Iris pigment epithelial cell (primary cell): ENCODE measurements at places on chromosomes 2 and 18.
A peak's percentile ranks its signal among the peaks of the same experiment; 100 is the strongest.

DNA sequence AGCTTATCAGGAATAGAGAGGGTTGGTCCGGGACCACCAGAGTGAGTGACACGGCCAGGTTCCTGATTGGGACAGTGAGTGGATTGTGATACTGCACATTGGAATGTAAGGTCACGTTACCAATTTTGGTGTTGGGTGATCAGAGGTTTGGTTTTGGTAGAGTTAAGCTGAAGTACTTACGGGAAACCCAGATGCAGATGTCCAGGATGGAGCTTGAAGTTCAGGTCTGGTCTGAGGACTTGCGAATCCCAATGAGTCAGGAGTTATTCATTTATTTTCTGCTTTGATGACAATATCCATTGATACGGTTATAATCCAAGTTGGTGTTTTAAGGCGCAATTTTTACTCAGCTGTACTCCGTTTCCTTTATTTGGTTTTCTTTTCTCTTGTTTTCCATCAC, 273.6 kb downstream of the ALPK2 start:
- no peak for DNase-seq

DNA sequence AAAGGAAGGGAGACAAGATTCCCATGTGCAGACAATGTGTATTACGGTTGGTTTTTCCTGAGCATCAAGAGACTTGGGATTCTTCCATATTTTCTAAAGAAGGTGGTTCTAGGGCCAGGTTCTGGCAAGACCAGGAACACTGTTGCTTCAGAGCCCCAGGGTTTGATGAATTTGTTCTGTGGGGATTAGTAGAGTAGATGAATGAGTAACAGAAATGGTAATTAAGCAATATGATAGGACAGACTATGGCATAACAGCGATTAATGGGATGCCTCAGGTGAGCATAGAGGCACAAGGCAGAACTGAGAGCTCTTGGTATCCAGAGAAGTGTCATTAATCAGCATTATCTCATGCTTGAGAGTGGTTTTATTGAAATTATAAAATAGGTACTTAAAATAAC, 82.8 kb upstream of the PNPT1 start:
- DNase-seq: no peak

DNA sequence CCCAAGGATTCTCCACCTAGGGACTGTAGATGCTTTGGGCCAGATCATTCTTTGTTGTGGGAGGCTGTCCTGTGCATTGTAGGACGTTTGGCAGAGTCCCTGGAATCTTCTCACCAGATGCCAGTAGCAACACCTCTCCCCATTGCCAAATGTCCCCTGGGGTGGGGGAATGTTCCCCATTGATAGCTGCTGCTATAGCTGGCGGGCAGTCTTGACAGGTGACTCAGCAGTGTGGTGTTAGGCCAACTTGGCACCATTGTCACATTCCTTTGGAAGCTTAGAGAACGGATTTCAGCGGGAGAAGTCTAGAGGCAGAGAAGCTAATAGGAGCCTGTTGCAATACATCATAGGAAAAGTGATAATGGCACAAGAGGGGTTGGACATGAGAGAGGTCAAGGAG, 495.7 kb upstream of the SMIM21 start:
- peak; percentile 11 for DNase-seq

- DNase-seq: no peak
Measured at GRCh38 chr2:54599326-54599710, 124.1 kb upstream of the EML6 start.

DNA sequence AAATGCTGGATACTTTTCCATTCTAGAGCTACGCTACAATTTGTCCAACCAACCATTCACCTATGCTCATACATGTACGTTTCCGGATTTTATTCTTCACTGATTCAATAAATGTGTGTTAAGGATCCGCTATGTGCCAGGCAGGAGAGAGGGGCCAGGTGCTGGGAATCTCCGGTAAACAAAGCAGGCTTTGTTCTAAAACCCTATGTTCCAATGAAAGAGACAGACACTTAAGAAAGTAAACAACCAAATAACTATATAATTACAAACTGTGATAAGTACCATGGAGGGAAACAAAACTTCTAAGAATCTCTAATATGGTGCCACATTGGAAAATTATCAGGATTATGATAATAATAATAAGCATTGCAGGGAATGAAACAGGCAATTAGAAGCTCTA, 22.2 kb upstream of the POMC start:
- DNase-seq: no peak
